ENCODE measurements at places on chromosomes 13 and 19. TPM values are rescaled to one million over a fixed set of nuclear protein-coding genes. Genes with fewer than 3 reads are reported as not detected.

- DNase-seq, result no peak
Measured at GRCh38 chr19:48350856-48351255, 12.9 kb downstream of the TMEM143 start.

- no peak for DNase-seq
Measured at GRCh38 chr19:35344511-35345031, 3.1 kb upstream of the FFAR1 start.

DNA sequence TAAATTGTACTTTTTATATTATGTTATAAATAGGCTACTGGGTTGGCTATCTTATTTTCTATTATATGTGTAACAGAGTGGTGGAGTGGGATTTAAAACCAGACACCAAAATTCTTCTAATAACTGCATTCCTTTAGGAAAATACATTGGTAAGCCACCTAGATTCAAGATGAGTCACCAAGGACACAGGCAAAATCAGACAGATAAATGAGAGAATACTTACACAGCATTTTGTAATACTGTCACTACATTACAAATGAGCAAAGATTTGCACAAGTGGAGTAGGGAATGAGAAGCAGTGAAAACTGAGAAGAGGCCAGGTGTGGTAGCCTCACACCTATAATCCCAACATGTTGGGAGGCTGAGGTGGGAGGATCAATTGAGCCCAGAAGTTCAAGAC, 6.2 kb upstream of the SPART start:
- DNase-seq, result no peak

GRCh38 chr13:95440441-95441088, 112.0 kb upstream of the CLDN10 start:
- DNase-seq, result no peak

DNA sequence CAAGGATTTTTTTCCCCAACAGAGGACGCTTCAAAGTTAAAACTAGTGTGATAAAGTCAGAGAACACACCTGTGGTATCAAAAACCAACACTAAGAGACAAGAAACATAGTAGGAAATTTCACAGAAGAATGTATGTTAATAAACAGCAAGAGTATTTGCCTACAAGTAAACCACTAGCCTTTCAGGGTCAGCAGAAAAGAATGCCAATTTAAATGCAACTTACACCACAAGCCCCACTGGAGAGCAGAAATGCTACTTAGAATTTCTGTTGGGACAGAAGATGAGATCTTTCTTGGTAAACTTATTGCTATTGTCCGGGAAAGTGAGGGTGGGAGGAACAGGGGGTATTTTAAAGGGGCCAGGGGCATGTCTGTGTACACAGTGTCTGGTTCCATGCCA, 68.6 kb downstream of the STK24 start:
- no peak for DNase-seq

DNA sequence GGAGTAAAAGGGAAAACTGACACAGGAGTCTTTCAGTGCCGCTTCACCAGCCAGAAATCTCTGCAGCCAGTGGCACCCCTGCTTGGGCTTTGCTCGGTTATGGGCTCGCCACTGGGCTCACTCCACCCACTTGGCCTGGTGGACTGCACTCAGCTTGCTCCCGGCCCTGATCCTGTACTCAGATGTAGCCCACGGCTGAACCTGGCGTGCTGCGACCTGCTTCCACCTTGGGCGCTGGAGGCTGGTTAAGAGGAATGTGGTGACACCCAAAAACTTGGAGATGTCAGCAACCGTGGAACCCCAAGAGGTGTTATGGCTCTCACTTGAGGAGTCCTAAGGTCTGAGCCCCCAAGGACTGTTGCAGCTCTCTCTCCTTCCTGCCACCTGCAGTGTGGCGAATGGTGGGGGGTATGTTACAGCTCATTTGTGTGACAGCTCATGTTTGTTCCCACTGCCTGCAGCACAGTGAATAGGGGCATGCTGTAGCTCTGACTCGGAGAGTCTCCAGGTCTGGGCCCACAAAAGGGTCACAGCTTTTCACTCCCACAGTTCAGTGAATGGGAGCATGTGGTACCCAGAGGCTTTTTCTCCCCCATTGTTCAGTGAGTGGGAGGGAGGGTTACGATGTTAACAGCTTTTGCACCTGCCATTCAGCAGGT, 1124.5 kb upstream of the ATXN8OS start:
- DNase-seq, result no peak

GRCh38 chr19:9146882-9147281, 6.7 kb downstream of the ZNF317 start:
- no peak for DNase-seq

- no peak for DNase-seq
Measured at GRCh38 chr13:76790980-76791819, 95.0 kb downstream of the KCTD12 start.

DNA sequence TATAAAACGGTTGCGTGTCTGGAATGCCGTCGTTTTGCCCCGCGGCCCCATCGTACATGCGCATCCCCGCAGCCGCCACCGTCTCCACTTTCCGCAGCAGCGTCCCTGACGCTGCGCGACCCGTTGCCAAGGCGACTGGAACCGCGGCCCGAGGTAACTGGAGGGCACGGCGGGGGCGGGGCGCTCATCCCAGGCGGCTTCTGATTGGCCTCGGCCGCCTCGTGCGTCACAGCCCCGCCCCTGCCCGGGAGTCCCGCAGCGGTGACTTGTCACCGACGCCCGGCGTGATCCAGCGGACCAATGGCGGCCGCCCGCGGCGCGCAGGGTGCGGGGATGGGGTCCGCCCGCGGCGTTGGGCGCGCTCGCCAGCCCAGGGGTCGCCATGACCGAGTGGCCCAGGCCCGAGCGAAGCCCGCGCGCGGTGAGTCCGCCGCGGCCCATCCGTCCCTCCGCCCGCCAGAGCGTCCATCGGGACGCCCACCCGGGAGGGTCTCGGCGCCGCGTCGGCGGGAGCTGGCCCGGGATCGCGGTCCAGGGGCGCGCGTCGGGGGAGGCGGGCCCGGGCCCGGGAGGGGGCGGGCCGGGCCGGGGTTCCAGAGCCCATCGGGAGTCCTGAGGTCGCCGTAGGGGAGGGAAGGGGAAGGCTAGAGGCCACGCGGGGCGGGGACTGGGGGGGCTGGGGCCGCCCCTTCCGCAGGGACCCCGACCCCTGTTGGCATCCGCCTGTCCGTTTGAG, at the start of gene ZSCAN1:
Gene ZSCAN1 (plus strand): TSS at position 285 of the 736 bp plus-strand sequence. CDS start 3,812 bp downstream, outside the sequence.
- DNase-seq, result no peak

- DNase-seq, result no peak
Measured at GRCh38 chr13:35736876-35737275, 260.4 kb upstream of the MAB21L1 start.

DNA sequence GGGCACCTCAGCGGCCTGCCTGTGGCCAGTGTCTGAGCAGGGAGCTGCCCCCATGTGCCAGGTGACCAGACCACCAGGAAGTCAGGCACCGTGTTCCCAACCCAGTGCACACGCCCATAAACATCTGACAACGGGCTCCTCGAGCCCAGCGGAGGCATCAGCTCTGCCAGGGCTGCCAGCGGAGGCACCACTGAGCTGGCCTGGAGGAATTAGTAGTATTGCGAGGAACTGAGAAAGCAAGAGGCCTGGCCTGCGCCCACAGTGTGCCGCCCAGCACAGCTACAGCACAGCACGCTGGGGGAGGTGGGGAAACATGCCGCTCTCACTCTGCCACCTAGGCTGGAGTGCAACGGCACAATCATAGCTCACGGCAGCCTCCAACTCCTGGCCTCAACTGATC, 44.6 kb downstream of the ANKRD27 start:
- no peak for DNase-seq

DNA sequence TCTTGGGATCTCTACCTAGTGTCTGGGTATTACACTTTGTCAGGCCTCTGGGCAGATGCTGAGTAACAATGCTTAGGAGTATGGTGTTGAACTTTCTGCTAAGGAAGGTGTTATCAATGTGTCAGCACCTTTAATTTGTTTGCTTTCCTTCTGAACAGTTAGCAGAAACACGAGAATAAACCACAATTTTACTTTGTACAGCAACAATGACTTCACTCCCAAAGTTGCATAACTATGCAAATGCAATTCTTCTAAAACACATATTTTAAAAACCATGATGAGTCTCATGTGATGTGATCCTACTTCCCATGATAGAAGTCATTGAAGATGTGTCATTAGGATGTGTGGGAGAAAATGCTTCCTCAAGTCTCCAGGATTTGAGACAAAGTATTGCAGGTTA, 155.0 kb downstream of the POSTN start:
- no peak for DNase-seq

GRCh38 chr19:11581740-11582139, 4.3 kb upstream of the ACP5 start:
- DNase-seq, result no peak

- DNase-seq, result no peak
Measured at GRCh38 chr19:33064458-33064791, 263 bp downstream of the RHPN2 start.

GRCh38 chr13:100040196-100040595, 48.7 kb upstream of the PCCA start:
- DNase-seq, result no peak

GRCh38 chr13:111006506-111007031, 91.7 kb upstream of the ANKRD10 start:
- DNase-seq, result peak; percentile 69

DNA sequence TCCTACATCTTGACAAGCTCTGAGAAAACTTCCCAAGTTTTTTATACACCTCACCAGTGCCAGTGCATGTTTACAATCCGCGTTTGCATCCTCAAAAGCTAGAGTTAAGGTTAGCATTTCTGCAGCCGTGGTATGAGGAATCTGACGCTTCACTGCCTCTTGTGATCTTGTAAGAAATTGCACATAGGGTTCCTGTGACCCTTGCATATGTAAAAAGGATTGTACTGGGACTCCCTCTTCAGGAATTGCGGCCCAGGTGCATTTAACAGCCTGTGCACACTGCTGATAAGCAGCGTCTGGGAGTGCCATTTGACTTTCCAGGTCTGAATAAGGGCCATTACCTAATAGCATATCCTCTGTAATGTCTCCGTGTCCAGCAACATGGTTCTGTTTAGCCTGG, 15.3 kb downstream of the FPR3 start:
- DNase-seq, result no peak

DNA sequence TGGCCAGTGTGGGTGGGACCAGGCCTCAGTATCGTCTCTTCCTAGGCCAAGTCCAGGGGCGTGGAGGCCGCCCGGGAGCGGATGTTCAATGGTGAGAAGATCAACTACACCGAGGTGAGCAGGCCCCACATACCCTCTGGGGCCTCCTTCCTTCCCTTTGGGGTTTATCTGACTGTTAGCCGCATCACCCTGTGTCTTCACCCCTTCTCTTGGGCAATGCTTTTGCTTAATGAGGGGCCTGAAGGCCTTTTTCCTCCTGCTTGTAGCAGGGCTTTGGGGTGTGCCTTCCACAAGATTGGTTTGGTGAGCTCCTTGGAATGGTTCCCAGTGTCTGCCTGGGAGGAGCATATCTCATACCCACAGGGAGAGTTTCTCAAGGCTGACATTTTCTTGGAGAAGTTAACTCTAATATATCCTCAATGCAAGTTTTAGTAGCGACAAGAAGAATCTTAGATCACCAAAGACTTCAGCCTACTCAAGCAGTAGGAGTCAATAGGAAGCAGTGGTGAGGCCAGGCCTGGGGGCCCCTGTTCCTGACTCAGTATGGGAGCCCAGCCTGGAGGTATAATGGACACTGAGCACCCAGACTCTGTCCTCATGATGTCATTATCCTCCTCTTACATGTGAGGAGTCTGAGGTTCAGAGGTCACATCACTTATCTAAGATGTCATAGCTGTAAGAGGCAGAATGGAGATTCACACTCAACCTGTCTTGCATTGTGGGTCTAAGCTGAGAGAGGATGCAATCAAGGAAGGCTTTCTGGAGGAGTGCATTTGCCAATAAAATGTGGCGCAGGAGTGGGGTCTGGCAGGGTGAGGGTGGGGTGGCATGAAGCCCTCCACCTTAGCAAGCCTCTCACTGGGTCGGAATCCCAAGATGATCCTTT, 2.0 kb downstream of the GPI start:
- no peak for DNase-seq

DNA sequence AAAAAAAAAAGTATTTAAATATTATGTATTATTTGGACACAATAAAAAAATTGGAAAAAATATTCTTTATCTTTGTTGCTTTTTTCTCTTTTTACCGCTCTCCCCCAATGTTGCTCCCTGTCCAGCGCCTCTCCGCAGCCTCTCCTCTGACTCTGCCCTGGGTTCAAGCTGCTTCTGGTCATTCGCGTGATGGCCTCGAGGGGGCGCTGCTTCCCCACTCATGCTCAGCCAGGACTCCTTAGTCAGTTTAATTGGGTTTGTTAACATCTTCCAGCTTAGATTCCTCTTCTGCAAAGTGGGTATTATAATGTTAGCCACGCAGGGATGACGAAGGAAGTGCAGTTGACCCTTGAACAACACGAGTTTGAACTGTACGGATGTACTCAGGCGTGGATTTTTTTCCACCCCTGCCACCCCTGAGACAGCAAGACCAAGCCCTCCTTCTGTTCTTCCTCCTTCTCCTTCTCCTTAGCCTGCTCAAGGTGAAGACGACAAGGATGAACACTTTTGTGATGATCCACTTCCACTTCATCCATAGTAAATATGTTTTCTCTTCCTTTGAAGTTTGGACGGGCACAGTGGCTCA, 4.9 kb upstream of the NWD1 start:
- no peak for DNase-seq

- DNase-seq, result no peak
Measured at GRCh38 chr13:71034018-71034417, 833.0 kb downstream of the DACH1 start.

GRCh38 chr19:42154471-42155323, 22.5 kb upstream of the POU2F2 start:
- no peak for DNase-seq

GRCh38 chr13:110277357-110277975, 29.5 kb downstream of the COL4A1 start:
- DNase-seq, result no peak

DNA sequence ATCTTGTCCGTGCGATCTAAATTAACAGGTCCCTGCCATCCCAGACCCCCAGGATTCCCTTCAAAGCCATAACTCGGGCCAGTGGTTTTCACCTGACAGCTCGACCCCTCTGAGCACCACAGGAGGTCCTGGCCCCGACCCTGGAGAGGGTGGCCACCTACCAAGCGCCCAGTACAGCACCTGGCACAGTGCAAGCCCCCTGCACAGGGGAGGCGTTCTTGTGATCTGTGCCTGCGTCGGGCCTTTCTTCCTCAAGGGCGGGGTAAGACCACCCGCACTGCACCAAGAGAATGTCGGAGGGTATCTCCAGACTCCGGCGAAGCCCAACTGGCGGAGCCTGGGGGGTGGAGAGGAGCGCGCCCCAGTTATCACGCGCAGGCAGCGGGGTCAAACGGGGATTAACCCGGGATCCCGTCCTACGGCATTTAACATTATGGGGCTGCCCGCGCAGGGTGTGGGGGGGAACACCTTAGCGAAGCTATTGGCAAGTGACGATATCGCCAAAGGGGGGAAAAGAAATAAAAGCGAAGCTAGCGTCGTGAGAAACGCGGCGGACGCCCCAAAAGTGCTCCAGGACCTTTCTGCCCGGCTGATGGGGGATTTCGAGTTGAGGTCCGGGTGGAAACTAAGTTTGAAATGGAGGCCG, 1.3 kb upstream of the HNRNPL start:
- no peak for DNase-seq

KLK2 gene
- not detected for total RNA-seq

OLFM4 gene
- total RNA-seq, result 1.1 TPM

IER2 gene
- total RNA-seq, result 125 TPM

SUCLA2 gene
- 87.1 TPM for total RNA-seq

ZNF527 gene
- 3.8 TPM for total RNA-seq

TNFRSF19 gene
- total RNA-seq, result 7.6 TPM

PINLYP gene
- 6.6 TPM for total RNA-seq

LYL1 gene
- total RNA-seq, result 36.1 TPM

FUT6 gene
- total RNA-seq, result not detected

CELF5 gene
- not detected for total RNA-seq

LYPD3 gene
- total RNA-seq, result not detected

RFPL4A gene
- total RNA-seq, result not detected
